ENCODE measurements at places on chromosomes 5 and 9.

DNA sequence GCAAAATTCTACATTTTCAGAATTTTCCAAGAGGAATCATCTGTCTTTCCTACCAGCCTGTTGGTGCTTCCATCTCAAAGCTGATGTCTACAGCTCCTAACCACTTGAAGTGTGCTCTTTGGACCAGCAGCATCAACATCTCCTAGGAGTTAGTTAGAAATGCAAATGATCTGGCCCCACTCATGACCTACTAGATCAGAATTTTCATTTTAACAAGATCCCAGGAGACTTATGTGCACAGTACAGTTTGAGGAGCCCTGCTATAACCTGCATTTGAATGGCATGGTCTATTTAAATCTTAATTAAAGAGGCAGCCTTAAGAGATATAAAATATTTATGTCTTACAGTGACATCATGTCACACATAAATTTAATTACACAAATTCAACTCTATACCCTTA, 33.8 kb downstream of the ITK start:
- no peak for DNase-seq

- no peak for DNase-seq
Observed at GRCh38 chr9:124972241-124972770, 31.4 kb upstream of the GOLGA1 start.

DNA sequence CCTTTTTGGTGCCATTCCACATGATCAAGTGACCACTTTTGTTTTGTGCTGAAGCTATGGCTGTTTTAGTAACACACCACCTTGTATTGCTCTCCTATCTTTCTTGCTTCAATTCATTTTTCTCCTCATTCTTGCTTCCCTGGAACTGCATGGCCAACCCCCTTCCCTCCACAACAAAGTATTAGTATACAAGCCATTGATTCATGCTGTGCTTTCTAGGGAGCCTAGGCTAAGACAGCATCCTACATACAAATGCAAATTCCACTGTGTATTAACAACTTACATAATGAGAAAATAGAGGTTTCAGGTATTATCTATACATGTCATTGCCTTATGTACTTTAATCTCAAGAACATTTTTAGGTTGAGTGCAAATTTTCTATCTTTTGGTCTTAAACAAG, 141.1 kb downstream of the EFNA5 start:
- no peak for DNase-seq

DNA sequence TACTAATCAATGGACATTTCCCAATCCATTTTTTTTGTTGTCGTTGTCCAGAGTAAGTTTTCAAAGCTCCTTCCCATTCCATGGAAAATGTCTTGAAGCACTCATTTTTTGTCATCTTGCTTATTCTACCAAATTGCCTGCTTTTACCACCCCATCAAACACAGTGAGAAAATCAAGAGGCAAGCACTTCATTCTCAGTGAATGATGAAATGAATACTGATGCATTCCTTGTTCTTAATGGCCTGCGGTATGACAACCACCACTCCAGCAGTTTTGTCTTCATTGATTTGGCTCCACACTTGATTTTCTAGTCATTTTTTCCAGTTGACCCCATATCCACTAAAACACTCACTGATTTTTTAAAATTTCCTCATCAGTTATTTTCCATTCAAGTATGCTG, 193.5 kb upstream of the ANKH start:
- DNase-seq: no peak

- no peak for DNase-seq
Observed at GRCh38 chr9:78314953-78315870, 18.3 kb downstream of the PSAT1 start.

DNA sequence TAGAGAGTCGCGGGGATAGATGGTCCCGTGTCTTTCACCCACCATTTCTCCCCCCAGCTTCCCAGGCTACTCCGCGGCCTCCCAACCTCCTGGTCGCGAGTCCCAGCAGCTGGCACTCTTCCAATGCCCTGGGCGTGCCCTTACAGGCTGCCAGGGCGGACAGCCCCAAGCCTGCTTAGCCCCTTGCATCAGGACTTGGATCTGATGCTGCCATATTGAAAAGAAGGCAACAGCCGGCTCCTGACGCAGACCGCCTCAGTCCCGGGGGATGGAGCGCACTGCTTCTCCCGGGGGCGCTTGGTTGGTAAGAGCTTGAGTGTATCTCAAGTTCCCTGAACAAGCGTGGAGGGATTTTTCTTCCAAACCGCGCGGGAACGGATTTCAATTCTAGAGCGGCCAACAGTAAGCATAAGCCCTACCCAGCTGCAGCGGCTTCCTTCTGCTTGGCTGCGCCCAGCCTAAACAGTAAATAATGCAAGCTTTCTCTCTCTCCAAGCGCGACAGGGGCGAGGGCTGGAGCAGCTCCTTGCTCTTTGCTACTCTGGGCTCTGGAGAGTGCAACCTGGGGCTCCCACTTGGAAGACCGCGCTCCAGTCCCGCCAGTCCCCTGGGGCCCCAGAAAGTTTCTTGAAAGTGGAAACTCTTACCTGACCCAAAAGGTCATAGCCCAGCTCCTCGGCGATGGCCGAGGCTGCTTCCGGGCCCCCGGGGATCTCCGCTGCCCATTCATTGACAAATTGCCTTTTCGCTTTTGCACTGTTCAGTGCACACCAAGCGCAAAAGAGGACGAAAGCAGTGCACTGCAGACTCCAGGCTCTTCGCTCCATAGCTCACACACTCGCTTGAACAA, 607 bp downstream of the PCSK1 start:
- DNase-seq: no peak

DNA sequence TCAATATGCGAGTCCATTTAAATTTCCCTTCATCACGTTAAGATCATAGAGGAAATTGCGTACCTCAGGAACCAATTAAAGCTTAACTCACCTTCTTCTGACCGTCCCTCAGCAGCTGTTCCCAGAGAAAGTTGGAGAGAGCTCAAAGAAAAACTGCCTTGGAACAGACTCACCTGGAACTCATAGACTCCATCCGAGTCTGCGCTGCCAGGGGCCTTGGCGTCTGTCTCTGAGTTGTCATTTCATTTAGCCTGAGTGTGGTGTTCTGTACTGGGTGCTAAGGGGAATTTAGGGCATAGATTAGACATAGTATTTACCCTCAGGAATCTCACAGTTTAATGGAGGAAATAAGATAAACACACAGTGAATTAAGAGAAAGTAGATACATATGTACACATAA, 892.7 kb downstream of the TLE1 start:
- DNase-seq: no peak

DNA sequence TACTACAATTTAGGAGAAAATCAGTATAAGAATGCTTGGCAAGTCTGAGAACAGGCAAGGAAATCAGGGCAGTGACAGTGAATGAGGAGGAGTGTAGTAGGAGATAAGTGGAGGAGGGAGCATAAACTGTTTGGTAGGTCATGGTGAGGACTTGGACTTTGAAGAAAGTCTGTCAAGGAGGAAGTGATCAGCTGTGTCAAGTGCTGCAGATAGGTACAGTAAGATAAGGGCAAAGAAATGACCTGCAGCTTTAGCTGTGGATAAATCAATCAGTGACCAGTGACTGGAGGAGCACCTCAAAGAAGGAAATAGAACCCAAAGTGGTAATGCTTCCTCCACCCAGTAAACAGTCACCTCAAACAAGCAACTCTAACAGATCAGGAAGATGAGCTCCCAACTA, 106.3 kb downstream of the RAPGEF6 start:
- DNase-seq: no peak

DNA sequence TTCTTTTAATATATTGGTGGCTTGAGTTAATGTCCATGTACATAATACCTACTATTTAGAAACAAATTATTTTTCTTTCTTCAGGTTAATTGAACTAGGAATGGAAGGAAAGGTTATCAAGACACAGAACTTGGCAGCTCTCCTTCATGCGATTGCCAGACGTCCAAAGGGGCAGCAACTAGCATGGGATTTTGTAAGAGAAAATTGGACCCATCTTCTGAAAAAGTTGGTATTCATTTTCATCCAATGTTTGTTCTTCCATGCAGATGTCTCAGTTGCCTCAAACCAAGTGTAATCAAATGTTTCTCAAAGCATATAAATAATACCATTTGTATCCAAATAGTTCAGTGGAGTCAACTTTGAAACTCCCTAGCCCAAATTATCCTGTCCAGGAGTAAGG, 22.6 kb upstream of the LNPEP start:
- no peak for DNase-seq

DNA sequence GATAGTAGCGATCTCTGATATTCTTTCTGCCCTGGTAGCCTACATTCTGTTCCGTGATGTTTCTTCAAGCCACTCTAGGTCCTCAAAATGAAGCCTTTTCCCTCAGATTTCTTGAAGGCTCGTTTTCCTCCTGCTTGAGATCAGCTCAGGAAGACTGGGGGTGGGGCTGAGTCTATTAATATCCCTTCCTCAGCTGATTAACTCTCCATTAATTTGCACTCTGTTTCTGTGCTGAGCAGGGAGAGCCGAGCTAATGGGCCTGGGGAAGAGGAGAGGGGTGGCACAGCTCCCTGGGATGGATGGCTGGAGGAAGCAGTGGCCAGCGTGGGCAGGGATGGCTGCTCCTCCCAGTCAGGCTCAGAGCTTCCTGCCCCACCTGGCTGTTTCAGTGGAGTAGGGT, 93.3 kb downstream of the PPARGC1B start:
- DNase-seq: no peak

- no peak for DNase-seq
Observed at GRCh38 chr5:116291271-116291670, 206.4 kb downstream of the COMMD10 start.

DNA sequence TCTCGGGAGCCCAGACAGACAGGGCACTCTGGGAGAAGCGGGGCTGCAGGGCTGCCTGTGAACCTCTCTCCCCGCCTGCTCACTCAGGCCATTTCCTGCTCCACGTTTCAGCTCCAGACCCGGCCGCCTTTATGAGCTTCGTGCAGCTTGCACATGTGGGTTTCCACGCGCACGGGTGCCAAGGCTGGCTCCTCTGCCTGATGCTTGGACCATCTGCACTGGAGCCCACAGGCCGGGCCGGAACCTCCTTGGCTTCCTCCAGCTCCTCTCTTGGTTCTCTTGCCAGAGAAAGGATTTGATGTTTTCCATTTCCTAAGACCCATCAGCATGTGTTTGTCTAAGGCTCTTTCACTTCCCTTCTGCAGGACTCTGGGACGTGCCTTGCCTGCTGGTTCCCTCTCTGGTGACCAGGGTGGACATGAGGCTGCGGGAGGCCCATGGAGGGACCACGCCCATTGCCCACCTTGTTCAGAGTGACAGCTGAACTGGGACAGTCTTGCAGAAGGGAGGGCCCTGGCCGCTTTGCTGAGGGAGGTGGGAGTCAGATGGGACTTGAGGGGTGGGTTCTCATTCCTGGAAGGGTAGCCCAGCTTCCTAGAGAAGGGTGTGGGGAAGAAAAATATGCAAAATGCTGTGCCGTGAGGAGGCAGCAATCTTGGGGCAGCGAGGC, 23.3 kb upstream of the COL5A1 start:
- DNase-seq: no peak

DNA sequence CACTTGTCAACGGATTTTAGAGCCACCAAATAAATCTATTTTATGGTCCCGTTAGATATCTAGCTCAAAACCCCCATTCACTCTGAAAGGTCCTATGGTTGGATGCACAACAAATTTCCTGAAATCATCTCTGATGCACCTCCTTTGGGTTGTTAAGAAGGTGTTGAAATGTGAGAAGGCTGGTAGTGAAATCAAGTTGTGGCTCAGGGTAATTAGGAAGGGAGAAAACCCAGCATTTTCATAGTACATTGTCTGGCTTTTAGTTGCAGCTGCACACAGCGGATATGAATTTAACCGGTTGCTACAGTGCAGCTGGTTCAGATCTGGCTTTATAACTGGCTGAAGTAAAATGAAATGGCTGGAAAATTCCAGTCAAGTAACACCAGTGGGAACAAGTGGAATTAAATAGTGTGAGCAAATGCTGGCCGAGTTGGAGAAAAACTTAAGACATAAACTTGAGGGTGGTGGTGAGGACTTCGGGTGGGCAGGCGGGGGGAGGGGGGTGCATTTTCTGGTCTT, 17.6 kb downstream of the RGMB start:
- DNase-seq: no peak

GRCh38 chr9:69611221-69611620, 61.0 kb downstream of the APBA1 start:
- DNase-seq: no peak

DNA sequence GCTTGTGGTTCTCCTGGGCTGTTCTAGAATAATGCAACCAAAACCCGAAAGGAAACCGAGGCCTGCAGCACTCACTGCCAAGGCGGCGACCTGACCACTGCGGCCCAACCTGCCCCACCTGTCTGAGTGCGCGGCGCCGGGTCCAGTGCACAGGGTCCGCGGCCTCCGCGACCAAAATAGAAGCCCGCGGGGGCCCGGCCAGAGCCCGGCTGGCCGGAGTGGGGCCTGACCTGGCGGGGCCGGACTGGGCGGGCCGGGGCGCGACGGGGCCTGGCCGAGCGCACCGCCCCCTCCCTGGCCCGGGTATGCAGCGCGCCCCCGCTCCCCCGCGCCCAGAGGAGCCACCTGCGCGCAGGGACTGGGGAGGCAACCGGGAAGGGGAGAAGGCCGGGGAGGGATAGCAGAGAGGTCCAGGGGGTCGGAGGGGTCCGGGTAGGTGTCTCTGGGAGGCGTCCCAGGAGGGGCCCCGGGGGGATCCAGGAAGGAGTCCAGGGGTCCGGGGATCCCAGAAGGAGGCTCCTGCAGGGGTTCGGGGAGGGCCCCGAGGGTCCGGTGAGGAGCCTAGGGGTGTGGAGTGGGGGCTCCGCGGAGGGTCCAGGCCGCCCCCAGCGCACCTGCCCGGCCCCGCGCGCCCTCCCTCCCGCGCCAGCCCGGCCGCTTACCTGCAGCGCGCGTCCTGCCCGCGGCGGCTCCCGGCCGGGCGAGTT, 503 bp downstream of the SEMA4D start:
- peak; percentile 37 for DNase-seq

DNA sequence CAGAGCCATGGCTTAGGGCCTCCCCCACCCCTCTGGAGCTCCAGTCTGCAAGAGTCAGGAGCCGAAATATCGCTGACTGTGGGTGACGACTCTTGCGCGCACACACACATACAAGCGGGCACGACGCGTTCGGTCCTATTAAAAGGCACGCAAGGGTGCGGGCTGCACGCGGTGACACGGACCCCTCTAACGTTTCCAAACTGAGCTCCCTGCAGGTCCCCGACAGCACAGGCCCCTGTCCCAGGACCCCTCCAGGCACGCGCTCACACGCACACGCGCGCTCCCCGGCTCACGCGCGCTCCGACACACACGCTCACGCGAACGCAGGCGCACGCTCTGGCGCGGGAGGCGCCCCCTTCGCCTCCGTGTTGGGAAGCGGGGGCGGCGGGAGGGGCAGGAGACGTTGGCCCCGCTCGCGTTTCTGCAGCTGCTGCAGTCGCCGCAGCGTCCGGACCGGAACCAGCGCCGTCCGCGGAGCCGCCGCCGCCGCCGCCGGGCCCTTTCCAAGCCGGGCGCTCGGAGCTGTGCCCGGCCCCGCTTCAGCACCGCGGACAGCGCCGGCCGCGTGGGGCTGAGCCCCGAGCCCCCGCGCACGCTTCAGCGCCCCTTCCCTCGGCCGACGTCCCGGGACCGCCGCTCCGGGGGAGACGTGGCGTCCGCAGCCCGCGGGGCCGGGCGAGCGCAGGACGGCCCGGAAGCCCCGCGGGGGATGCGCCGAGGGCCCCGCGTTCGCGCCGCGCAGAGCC, at the start of gene GRIN1:
Gene GRIN1 (plus strand): TSS at position 433 of the 746 bp plus-strand sequence. CDS start 333 bp downstream, outside the sequence.
- no peak for DNase-seq

GRCh38 chr5:171748720-171749119, 36.9 kb upstream of the SMIM23 start:
- no peak for DNase-seq

GRCh38 chr5:66174338-66174737, 30.2 kb downstream of the SREK1 start:
- no peak for DNase-seq

GRCh38 chr9:106799152-106799551, 63.8 kb upstream of the ZNF462 start:
- DNase-seq: no peak

Measured in central memory CD8-positive, alpha-beta T cell (primary cell).